ENCODE measurements at places on chromosomes 11 and 22. TPM values are rescaled to one million over a fixed set of nuclear protein-coding genes. Genes with fewer than 3 reads are reported as not detected.

Gene SLN
- 2.8 TPM for total RNA-seq

Gene HMBS
- 42.3 TPM for total RNA-seq

Gene CCDC85B
- total RNA-seq, result 40.4 TPM

Gene ARFIP2
- 56.6 TPM for total RNA-seq

Gene OR51E1
- total RNA-seq, result not detected

Gene TMEM25
- 0.36 TPM for total RNA-seq

Gene SLC22A6
- total RNA-seq, result not detected

Gene C11orf42
- total RNA-seq, result not detected

Gene RAB3IL1
- total RNA-seq, result 26.3 TPM

Gene MPEG1
- not detected for total RNA-seq

Gene HOATZ
- not detected for total RNA-seq

Gene ESAM
- 12.1 TPM for total RNA-seq

Gene LAMTOR1
- total RNA-seq, result 146 TPM

Gene TRMT2A
- total RNA-seq, result 23.2 TPM

Gene SUSD2
- 84.1 TPM for total RNA-seq

Gene ATP5MG
- total RNA-seq, result 203 TPM

Gene TMEM86A
- 0.41 TPM for total RNA-seq

Gene KRTAP5-10
- total RNA-seq, result not detected

Gene FAM227A
- 0.68 TPM for total RNA-seq

Gene CSNK1E
- 83.4 TPM for total RNA-seq

Gene ST14
- 0.10 TPM for total RNA-seq

Gene OR56A1
- total RNA-seq, result not detected

Gene POU2AF3
- total RNA-seq, result 1.7 TPM

Gene BDNF
- 9.1 TPM for total RNA-seq

Gene OR2AG1
- not detected for total RNA-seq

Gene KDM4D
- total RNA-seq, result 0.32 TPM

Gene FBLN1
- 37.5 TPM for total RNA-seq

Gene PATE4
- not detected for total RNA-seq

Gene TUT1
- total RNA-seq, result 15.9 TPM

Gene DEFB131B
- total RNA-seq, result not detected

Gene KCNK4
- total RNA-seq, result not detected

Gene MAPK8IP1
- 6.6 TPM for total RNA-seq

Gene CEND1
- 3.3 TPM for total RNA-seq

Gene RHOG
- total RNA-seq, result 111 TPM

Gene HORMAD2
- total RNA-seq, result not detected

Gene PGR
- total RNA-seq, result not detected

Gene OR6T1
- not detected for total RNA-seq

Gene DEPDC7
- 7.0 TPM for total RNA-seq

Gene STK33
- total RNA-seq, result 4.2 TPM

Gene POTEH
- total RNA-seq, result not detected

Gene NAALAD2
- not detected for total RNA-seq

Gene CCDC89
- not detected for total RNA-seq

Gene KRTAP5-7
- not detected for total RNA-seq

Gene CALCA
- not detected for total RNA-seq

Gene GGTLC2
- not detected for total RNA-seq

Gene EIF3D
- 157 TPM for total RNA-seq

Gene CHRNA10
- 0.98 TPM for total RNA-seq

Gene SYT13
- total RNA-seq, result 5.9 TPM

Gene NPAS4
- total RNA-seq, result not detected

Gene GPHA2
- not detected for total RNA-seq

Gene EPS8L2
- total RNA-seq, result 63.5 TPM

Gene HTR3B
- not detected for total RNA-seq

Gene OVOL1
- 0.05 TPM for total RNA-seq

Gene HYOU1
- total RNA-seq, result 49.3 TPM

Gene NRGN
- 6.4 TPM for total RNA-seq
